ENCODE measurements at places on chromosomes 2 and 18.

GRCh38 chr2:191355170-191355758 is 110.1 kb downstream of the MYO1B start:
- no peak for DNase-seq

GRCh38 chr18:57220930-57221483 is 74.1 kb downstream of the BOD1L2 start:
- no peak for DNase-seq

- DNase-seq: no peak
Observed at GRCh38 chr2:140565756-140566155, 1565.1 kb downstream of the LRP1B start.

DNA sequence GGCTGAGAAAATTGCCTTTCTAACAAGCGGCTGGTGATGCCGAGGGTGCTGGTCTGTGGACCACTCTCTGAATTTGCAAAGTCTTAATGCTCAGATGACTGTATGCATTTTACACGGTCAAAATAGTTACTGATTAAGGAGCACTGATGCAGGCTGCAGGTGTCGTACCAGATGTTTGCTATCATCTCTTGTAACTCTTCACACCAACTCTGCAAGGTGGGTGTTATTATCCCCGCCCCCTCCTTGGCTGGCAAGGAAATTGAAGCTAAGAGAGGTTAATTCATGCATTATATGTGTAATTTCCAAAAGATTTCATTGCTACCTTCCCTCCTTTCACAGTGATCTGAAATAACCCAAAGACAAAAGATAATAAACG is 13.0 kb upstream of the LBH start:
- no peak for DNase-seq

DNA sequence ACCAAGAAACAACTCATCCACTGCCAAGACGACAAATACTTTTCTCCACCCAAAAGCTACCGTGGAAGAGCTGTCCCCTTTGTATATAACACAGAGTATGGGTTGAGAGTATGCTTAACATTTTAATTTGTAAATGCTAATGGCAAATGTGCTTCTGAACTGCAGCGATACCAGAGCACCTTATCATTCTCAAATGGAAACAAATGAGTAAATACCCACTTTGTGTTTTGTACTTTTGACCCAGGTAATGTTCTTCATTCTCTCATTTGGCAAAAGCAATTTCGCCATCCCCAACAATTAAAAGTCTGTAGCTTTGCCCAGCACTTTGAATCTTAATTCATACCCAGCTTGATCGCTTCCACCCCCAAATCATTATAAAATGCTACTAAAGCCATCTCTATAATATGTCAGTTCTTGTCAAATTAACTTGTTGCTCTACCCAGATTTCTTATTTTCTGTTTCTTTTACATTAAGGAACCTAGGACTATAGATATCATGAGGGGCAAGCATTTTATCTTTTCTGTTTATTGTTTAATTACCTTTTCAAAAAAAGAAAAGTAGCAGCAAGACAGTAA is 6.2 kb upstream of the POU3F3 start:
- no peak for DNase-seq

- DNase-seq: no peak
Observed at GRCh38 chr18:44061438-44061837, 619.2 kb upstream of the SETBP1 start.

- DNase-seq: no peak
Observed at GRCh38 chr2:1621501-1621900, 122.8 kb downstream of the PXDN start.

DNA sequence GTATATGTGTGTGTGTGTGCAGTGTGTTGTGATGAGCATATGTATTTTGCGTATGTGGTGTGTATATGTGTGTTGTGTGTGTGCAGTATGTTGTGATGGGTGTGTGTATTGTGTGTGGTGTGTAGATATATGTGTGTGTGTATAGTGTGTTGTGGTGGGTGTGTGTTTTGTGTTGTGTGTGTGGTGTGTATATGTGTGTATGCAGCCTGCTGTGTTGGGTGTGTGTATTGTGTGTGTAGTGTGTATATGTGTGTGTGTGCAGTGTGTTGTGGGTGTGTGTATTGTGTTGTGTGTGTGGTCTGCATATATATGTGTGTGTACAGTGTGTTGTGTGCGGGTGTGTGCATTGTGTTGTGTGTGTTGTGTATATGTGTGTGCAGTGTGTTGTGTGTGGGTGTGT is 23.9 kb downstream of the ACKR3 start:
- no peak for DNase-seq

DNA sequence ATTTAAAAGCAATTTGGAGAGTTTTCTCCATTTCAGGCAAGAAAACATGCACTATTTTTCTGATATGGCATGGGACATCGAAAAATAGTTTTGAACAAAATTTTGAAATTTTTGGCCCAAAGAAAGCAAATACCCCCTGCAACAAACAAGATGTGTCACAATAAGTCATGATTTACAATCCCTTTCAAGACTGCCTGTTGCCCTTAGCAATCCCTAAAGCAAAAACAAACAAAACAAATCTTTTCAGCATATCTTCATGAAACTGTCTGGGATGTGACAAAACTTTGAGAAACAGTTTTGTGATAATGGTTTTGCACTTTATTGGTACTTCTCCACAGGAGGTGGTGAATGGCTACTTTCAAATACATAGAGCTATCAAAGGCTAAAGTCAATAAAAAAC is 1888.7 kb upstream of the PIK3C3 start:
- no peak for DNase-seq

- DNase-seq: no peak
Observed at GRCh38 chr2:31256611-31257382, 22.8 kb downstream of the EHD3 start.

- DNase-seq: no peak
Observed at GRCh38 chr2:241835611-241836010, 23.1 kb downstream of the PDCD1 start.

- DNase-seq: peak; percentile 23
Observed at GRCh38 chr2:635687-636621, 41.3 kb downstream of the TMEM18 start.

DNA sequence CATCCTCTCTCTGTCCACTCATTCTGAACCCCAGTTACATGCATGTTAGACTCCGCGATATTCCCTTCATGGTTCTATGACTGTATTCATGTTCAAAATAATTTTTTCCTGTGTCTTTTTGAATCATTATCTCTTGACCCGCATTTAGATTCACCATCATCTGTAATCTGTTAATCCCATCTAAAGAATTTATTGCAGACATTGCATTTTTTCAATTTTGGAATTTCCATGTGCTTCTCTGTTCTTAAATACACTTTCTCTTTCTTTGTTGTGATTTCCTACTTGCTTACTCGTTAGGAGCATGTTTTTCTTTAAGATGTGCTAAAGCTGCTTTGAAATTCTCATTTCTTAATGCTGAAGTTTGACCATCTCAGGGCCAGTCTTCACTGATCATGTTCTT is 122.2 kb downstream of the ATP9B start:
- no peak for DNase-seq

DNA sequence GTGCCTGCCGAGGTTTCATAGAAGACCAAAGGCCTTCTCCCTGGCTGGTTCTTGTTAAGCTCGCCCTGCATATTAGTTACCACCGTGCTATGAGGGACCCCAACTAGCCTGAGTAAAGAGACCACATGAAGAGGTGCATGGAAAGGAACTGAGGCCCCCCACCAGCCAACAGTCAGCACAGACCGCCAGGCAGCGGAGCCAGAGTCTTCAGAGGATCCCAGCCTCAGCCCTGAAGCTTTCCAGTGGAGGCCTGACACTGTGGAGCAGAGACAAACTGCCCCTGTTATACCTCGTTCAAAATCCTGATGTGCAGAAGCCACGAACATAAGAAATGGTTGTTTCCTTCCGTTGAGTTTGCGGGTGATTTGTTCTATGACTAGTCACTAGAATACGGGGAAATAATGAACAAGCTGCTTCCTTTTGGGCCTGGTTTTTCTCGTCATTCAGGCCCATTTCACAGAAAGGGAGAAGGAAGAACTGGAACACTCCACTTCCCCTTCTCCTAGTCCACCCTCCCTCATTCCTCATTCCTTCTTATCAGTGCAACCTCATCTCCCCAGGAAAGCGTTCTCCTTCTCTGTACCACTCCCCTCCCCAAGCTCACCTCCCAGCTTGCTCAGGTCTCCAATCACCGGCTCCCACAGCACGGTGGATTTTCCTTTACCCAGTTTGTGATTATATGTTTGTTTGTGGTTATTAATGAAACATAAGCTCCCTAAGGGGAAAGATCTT is 3.0 kb upstream of the GLI2 start:
- DNase-seq: no peak

- DNase-seq: no peak
Observed at GRCh38 chr2:86785456-86785855, 5.3 kb downstream of the CD8A start.

DNA sequence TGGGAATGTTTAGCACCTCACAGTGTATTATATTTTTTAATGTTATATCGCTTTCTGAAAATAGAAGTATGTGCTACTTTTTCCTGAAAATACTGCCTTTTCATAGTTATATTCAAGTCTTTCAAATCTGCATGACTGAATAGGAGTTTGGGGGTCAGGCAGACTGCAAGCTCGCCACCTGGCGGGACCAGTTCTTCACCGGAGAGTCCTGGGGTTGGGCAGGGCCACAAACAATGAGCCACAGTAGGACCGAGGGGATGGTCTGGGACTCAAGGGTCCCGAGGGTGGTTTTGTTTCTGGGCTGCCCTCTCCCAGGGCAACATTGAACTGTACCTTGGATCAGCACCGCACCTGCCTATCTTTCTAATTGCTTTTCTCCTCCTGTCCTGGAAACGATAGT is 70.6 kb downstream of the VWA3B start:
- DNase-seq: no peak

- no peak for DNase-seq
Observed at GRCh38 chr2:150282357-150282756, 205.1 kb downstream of the RND3 start.

- no peak for DNase-seq
Observed at GRCh38 chr2:152454960-152455359, 120.0 kb downstream of the FMNL2 start.

DNA sequence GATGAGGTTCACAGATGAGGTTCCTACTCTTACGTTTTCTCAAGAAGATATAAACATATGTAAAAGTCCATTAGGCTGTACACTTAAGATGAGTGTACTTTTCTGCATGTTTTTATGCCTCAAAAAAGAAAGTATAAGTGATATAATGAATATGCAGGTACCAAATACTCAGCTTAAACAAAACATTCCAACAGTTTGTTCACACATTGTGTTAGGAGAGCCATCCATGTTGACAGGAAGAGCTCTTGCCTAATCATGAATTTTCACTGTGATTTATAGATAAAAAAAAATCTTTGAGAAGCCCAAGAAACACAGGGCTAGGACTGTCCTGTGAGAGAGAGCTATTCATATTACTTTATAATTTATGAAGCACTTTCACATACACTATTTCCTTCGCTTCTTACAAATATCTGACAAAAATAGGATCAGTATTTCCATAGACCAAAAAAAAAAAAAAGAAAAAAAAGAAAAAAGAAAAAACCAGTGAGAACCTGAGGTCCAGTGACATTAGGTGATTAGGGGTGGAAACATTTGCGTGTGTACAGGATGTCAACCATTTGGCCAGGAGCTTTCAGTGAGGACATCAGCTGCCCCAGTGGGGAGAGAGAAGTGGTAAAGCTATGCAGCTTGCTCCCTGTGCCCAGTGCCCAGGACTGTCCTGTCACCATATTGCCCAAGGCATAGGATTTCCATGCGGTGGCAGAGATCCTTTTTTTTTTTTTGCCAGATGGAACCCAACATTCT is 38.7 kb downstream of the BUB1 start:
- DNase-seq: no peak

DNA sequence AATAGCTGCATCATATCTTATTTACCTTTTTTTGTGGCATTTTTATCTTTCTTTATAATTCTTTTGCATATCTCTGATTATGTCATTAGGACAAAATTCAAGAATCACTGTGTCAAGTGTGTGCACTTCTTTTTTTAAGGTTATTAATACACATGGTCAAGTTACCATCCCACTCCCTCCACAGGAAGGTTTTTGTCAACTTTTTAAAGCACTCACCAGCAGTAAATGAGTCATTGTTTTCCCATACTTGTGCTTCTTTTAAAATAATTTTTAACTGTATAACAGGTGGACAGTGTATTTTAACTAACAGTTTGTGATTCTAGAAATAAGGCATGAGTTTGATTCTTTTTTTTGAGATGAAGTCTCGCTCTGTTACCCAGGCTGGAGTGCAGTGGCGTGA is 45.7 kb upstream of the FAM171B start:
- DNase-seq: no peak

DNA sequence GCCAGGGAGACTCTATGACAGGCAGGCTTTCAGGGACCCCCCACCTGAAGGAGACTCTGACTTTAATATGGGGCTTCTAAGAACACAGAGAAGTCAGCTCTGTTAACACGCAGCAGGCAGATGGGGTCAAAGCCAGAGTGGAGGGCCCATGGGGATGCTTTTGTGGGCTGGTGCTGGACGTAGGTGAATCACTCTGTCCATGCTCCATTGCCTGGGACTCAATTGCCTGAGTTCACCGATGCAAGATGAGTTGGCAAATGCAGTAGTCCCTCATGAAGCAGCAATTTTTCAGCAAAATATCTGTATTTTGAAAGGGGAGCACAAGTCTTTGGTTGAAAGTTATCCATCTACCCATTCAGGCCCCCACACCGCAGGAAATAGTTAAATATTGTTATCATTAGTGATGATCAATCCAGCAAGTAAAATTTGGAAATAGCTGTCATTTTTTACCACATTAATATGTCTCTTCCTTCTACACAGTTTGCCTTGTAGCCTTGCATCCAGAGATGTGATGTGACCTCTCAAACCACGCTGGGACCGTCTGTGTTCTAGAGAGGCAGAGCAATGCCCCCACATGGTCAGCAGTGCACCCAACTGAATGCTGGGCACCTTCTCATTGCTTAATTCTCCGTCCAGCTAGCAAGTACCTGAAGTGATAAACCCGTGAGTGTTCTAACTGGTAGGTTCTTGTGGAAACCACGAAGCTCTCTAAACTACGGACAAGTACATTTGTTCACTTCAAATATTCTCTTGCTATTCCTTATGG is 34.8 kb upstream of the FAM110C start:
- DNase-seq: no peak
